ENCODE measurements at places on chromosomes 1 and 21. TPM values are rescaled to one million over a fixed set of nuclear protein-coding genes. Genes with fewer than 3 reads are reported as not detected.

Gene TAS1R1
- total RNA-seq = not detected

Gene FCER1G
- 1.8 TPM for total RNA-seq

Gene CADM3
- 2.9 TPM for total RNA-seq

Gene SLC16A4
- 13.7 TPM for total RNA-seq

Gene ASTN1
- 4.0 TPM for total RNA-seq

Gene SLAMF7
- not detected for total RNA-seq

Gene XCL2
- total RNA-seq = not detected

Gene TMEM200B
- total RNA-seq = 28.3 TPM

Gene RPE65
- total RNA-seq = not detected

Gene GJB4
- total RNA-seq = not detected

Gene DEPDC1
- 9.9 TPM for total RNA-seq

Gene PTPRU
- 143 TPM for total RNA-seq

Gene AK5
- total RNA-seq = not detected

Data from mesothelial cell of epicardium (in vitro differentiated cells).